ENCODE measurements at places on chromosomes 2 and 18.
A peak's percentile ranks its signal among the peaks of the same experiment; 100 is the strongest.

DNA sequence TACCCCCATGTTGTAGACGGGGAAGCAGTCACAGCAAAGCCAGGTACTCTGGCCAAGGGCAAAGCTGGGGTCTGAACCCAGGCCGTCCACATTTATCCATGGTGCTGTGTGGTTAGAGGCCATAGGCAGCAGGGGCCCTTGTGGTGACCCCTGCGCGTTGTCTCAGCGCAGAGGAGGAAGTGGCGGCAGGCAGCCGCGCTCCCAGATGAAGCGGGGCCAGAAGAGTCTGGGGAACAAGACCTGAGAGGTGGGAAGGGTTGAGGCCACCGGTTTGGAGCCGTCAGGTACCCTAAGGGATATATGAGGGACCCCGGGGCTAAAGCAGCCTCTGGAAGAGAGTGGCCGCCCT lies 770 bp downstream of the ZNF396 start:
- no peak for DNase-seq

- no peak for DNase-seq
Observed at GRCh38 chr18:8984131-8984721, 118.3 kb upstream of the NDUFV2 start.

DNA sequence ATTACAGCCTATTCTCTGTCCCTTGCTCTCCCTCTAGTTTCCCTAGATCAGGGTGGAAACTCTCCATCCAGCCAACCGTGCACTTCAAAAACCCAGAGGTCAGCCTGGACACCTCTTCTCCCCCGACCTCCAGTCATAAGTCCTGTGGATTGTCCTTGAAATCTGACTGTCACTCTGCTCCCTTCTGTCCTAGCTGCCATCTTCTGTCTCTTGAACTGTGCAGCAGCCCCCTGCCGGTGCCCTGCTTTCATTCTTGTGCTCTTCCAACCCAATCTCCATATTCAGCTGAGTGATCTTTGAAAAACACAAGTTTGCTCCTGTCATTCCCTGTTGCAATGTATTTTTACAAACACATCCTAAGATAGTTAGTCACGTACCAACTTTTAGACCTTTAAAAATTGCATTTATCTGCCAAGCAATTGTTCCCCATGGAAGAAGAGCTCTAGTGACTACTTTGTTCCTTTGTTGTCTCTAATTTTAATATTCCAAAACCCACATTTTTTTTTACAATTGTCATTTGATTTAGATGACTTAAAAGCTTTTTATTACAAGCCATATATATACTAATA lies 254.3 kb downstream of the CAMKMT start:
- DNase-seq, result no peak

DNA sequence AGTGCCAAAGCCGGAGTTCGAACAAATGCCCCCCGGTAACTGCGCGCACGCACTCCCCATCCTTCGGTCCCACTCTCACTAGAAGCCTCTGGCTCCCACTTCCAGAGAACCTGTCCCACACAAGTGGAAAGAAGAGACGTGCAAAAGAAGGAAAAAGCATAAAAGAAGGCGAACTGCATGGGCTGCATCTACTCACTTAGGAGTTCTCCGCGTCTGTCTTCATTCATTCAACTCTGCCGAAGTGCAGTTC lies 312 bp downstream of the NR4A2 start:
- DNase-seq, result no peak

- DNase-seq, result no peak
Observed at GRCh38 chr2:15756011-15756550, 164.4 kb downstream of the DDX1 start.

GRCh38 chr18:50410894-50411293 lies 36.0 kb downstream of the SKA1 start:
- DNase-seq, result peak; percentile 73

GRCh38 chr2:42048299-42049220 lies 739 bp downstream of the PKDCC start:
- DNase-seq, result peak; percentile 70

- no peak for DNase-seq
Observed at GRCh38 chr2:6231166-6231565, 539.0 kb downstream of the SOX11 start.

GRCh38 chr18:76234676-76235060 lies 260.4 kb downstream of the ZNF516 start:
- no peak for DNase-seq

GRCh38 chr2:127194447-127194846 lies 25.7 kb downstream of the CYP27C1 start:
- no peak for DNase-seq

GRCh38 chr2:109046925-109047508 lies 58.0 kb upstream of the EDAR start:
- DNase-seq, result no peak

- DNase-seq, result peak; percentile 58
Observed at GRCh38 chr18:60984510-60984909, 348.7 kb upstream of the CDH20 start.

DNA sequence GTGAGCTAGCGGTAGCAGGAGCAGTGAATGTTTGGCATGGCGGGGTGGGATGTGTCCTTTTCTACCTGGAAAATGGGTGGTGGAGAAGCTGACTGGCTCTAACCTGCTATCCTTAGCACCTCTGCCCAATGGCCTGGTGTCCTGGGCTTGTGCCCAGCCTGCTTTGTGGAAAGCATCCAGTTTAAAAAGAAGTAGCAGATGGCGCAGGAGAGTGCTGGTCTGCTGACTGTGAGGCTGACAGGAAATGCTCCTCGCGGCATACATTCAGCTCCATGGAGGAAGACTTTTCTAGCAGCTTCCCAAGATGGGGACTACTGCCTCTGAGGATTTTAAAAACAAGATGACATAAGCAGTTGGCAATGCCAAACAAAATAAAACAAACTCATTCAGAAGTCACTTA lies 56.2 kb upstream of the LYPD6B start:
- peak; percentile 16 for DNase-seq

DNA sequence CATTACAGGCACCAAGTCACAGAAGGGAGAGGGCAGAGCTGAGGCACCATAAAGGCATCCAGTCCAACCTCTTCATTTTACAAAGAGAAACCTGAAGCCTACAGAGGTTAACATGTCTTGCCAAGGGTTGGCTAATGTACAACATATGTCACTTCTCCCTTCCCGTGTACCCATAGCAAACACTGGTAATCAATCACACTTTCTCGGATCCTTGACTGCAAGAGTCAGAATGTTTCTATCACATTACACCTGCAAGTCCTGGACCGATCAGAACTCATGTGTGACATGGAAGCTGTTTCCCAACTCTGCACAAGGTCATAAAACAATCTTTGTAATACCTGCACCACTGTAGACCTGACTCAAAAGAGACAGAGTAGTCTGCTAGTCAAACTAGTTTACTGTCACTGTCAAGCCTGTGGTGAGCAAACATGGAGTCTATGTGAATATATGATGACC lies 6.0 kb downstream of the ANKRD44 start:
- no peak for DNase-seq

- no peak for DNase-seq
Observed at GRCh38 chr2:128617029-128617590, 298.4 kb upstream of the HS6ST1 start.

- no peak for DNase-seq
Observed at GRCh38 chr18:22018366-22018765, 151.0 kb upstream of the GATA6 start.

DNA sequence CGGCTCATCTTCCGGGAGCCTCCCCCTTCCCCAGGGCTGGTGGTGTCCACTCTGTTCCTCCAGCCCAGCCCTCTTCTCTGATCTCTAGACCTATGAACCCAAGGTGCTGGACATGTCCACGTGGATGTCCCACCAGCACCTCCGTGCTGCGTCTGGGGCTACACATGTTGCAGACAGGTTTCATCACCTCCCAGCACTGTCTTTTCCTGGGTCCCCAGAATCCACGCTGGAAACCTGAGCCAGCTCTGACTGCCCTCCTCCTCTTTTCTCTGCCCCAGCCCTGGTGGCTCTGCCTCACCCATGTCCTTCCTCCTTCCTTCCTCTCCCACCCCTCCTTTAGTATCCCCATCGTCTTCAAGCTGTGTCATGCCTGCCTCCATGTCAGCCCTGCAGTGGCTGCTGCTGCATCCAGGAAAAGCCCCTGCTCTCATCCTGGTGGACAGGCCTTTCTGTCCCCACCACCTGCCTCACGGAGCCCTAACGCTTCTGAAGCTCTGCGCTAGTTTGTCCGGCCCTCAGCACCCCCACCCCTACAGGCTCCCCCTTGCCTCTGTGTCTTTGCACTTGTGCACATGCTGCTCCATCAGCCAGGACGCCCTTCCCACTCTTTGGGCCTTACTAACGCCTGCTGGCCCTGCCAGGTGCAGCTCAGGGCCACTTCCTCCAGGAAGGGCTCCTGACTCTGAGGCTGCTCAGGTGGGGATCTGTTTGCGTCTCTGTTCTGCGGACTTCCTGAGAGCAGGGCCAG lies 105.9 kb downstream of the DYSF start:
- DNase-seq, result no peak

- no peak for DNase-seq
Observed at GRCh38 chr2:142866426-142866825, 11.0 kb upstream of the KYNU start.

GRCh38 chr2:203787979-203788378 lies 79.6 kb upstream of the CTLA4 start:
- peak; percentile 32 for DNase-seq

DNA sequence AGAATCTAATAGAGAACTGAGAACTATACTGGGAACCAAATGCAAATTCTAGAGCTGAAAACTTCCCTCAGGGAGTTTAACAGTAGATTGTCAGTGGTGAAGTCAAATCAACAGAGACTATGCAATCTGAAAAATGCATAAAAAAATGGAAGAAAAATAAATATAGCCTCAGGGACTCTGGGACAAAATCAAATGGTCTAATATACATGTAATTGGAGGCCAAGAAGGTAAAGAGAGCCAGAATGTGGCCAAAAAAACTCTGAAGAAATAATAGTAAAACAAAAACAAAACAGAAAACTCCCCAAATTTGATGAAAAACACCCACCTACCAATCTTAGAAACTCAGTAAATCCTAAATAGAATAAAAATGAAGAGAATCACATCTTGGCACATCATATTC lies 16.5 kb downstream of the DNAJC27 start:
- no peak for DNase-seq

DNA sequence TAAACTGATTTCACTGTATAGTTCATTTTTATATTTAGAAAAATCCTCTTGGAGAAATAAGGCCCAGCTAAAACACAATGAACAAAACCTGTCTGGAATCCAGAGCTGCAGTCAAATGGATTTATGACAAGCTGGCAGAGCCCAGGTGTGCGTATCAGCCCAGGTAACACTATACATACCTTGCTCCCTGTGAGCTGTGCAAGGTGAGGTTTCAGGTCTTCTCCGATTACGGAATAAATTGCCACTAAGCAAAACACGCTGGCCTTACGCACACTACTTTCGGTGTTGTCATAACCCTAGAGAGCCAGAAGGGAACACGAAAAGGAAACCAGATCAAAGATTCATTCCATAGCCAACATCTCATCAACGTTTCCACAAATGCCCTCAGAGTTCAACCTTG lies 61.9 kb upstream of the TFCP2L1 start:
- DNase-seq, result no peak

GRCh38 chr18:3972291-3972930 lies 482.7 kb downstream of the DLGAP1 start:
- no peak for DNase-seq

DNA sequence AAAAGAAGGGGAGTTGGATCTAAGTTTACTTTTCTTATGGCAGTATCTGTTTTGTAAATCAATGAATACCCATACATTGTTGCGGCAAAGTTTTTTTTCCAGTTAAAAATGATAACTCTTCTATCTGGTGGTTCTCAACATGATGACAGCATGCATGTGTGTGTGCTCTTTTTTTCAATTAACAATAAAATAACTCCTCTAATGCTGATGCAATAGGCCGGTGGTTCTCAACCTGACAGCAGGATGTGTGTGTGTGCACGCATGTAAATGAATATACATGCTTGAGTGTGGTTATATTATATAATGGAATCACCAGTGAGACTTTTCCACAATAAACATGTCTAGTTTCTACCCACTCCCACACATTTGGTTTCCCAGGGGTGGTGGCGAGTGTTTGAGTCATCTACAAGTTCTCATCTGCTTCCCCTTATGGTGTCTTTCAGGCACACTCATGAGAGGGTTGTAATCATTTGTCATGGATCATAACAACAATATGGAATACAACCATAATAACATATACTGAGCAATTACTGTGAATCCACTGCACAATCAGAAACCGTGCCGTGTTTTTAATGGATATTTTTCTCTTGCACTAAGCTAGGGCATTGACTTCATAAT lies 31.2 kb downstream of the PARD3B start:
- no peak for DNase-seq

GRCh38 chr2:31202041-31202440 lies 15.3 kb downstream of the CAPN14 start:
- no peak for DNase-seq

GRCh38 chr18:6782861-6783260 lies 53.3 kb downstream of the ARHGAP28 start:
- DNase-seq, result no peak

- DNase-seq, result peak; percentile 93
Observed at GRCh38 chr18:63237881-63238692, 81.5 kb downstream of the BCL2 start.

DNA sequence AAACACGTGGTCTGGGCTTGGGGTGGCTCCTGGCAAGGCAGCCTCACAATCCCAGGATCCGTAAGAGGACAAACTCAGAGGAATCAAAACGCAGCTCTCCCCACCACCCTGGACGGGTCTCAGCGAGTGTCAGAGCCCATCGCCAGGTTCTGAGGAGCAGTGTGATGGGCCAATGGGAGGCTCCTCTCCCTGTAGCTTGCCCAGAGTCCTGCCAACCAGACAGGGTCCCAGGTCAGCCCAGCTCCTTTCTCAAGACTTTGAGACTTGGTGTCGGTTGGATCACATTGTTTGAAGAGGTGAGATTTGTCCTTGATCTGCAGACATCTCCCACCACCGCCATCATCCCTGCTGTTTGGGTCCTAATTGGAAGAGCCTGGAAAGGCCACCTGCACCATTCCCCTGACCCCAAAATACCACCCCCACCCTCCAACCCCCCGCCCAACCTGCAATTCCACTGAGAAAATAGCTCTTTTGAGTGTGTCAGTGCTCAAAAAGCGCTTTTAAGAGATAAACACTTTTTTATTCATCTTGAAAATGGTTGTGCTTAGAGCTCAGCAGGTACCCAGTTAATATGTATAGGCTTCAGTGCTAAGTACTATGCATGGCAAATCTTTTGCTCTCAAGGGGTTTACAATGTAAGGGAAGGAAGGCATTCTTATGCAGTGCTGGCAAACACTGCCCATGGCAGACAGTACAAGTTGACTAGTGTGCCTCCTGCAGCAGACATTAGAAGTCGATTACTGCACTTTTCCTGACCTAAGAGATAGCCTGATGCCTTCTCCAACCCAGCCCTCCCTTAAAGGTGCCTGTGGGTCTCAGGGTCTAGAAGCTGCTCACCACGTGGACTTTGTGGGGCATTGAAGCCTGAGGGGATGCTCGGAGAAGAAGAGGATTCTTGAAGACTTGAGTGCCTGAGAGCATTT lies 50.6 kb downstream of the GLI2 start:
- no peak for DNase-seq

GRCh38 chr18:45688833-45689232 lies 35.1 kb upstream of the SLC14A1 start:
- no peak for DNase-seq
